ENCODE measurements at places on chromosomes 11 and 22.

GRCh38 chr11:8025816-8026215 lies 38.7 kb downstream of the EIF3F start:
- no peak for DNase-seq

DNA sequence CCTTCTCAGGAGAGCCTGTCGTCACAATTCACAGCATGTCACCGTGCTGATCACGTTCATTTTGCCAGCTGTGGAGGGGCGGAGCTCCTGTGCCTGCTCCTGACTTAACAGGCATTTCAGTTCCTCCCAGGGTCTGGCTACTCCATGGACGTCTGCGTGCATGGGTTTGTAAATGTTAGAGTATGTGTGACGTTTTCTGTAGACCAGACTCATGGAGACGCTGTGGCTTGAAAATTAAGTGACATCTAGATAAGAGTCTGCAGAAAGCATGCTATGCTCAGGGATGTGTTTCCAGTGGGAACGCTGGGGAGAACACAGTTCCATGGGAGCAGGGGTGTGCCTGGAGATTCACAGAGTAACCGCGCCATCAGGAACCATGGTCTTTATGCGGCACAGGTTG lies 804.0 kb downstream of the TBC1D22A start:
- no peak for DNase-seq

DNA sequence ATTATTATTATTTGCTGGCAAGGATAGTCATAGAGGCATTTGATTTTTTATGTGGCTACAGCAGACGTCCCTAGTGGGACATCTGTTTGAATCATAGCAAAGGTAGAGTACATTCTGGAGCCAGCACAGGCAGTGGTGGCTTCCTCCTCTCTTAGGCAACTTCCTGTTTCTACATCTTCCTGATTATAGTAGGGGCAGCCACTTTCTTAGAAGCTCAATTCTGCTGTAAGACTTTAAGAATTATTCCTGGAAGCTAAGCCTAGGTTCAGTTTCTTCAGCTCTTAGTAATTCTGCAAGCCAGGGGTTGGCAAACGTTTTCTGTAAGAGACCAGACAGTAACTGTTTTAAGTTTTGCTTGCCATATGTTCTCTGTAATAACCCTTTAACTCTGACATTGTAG lies 129.3 kb upstream of the TENM4 start:
- no peak for DNase-seq

DNA sequence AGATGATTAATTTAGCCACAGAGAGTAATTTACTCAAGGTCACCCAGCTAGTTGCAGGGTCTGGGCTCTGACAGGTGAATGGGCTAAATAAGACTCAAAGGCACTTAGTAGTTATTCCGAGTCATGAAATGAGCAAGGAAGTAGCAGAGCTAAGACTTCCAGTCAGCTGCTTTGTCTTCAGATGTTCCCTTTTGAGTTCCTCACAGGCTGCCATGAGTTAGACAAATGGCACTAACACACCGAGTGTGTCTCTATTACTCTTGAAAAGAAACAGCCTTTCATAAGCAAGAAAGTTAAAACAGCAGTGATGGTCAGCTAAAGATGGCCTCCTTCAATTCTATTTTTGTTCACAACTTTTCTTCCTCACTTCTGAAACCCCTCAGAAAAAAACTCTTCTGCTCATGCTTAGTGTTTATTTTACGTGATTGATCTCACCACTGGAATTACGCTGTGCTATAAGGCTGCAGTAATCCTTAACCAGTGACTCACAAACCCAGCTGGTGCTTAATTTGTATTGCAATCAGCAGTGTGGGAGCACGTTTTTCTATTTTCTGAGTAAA lies 389.1 kb downstream of the AASDHPPT start:
- no peak for DNase-seq

GRCh38 chr22:43388420-43388851 lies 23.4 kb upstream of the MPPED1 start:
- no peak for DNase-seq

DNA sequence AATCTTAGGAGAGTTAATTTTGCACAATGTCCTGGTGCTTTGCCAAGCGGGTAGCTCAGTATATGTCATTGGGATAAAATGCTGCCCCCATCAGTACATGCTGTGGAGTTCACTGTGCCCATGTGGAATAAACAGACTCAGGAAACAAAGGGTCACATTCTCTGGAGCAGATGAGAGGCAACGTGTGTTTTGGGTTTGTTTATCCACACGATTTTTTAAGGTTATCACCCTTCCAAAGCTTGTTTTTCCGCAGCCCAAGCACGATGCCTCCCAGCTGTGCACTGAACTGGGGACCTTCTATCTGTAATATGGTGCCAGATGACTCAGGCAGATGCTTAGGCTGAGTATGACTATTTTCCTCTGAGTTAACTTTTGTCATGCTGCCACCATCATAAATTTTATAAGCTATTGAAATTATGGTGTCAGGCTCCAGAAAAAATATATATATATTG lies 6.5 kb downstream of the OR4D6 start:
- DNase-seq = no peak

DNA sequence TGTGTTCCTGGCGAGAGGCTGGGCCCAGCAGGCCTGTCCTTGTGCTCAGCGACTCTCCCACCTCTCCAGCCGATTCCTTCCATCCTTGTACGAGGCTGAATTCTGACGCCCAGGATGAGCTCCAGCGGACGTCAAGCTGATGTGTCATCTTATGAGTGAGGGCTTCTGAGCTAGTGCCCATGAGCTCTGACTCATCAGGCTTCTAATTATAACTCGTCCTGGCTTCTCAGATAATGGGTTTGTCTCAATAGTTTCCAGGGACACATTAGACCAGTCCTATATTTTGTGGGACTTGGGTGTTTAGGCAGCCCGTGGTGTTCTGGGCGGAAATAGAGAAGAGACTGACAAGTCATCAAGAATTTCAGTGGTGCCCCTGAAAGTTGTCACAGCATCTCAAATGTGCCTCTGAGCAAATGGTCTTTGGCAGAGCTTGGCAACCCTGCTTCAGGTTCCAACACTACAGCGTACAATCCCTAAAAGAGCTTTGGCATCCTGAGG lies 108.2 kb upstream of the CD44 start:
- DNase-seq = no peak

DNA sequence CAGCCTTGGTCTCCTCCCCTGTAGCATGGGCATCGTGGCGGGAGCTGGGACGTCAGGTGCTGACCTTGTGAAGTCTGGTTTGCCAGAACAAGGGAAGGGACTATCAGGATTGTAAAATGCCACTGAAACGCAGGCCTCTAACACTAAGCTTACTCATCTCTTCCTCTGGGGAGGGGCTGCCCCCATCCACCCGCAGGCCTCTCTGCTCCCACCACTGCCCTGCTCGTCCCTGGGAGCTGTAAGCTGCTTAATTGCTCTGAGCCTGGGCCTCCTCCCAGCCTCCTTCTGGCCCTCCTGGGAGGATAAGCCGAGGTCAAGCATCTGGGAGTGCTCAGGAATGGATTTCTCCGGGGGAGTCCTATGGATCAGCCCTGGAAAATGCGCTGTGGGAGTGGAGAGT lies 8.4 kb downstream of the SHISAL1 start:
- no peak for DNase-seq

DNA sequence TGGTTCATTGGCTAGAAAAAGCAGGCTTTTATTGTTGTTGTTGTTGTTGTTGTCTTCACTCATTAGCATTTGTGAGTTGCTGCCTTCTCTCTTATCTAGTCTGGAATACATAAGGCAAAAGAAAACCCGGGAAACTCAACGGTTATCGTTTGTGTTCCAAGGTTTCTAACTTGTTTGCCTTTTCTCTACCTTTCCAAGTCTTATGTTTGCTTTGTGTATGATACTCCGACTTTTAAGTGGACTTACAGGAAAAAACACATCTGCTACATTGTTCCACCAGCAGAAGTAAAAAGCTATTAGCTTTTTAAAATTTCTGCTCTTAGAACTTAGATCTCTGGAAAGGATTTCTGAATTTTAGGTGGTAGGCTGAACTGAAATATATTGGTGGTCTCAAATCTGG lies 27.0 kb upstream of the HIKESHI start:
- no peak for DNase-seq

- DNase-seq = no peak
Measured at GRCh38 chr11:68798221-68798813, 43.4 kb downstream of the CPT1A start.

DNA sequence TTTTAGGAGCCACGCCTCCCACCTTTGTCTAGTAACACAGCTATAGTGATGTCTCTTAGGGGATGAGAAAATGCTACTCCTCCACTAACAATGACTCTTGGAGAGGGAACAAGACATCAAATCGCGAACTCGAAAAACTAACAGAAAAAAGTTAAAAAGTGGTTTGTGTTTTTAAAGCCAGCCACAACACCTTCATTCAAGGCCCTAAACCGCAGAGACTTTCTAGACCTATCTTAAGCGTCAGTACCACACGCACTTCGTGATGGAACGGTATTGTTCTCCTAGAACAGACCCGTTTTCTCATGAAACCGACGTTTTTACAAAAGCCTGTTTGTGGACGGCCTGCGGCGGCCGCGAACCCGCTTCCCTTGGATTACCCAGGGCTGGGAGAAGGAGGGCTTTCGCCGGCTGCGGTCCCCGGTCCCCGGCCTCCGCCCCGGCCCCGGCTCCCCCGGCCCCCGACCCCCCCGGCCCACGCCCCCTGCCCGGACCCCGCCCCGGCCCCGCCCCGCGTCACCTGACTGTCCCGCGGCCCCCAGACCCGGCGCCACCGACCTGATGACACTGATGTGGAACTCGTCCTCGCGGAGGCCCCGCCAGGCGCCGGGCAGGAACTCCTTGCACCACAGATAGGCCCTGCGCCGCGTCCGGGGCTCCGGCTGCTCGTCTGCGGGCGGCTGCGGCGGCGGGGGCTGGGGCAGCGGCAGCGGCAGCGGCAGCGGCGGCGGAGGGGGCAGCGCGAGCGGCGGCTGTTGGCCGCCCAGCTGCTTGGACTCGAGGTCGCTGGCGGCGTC lies 718 bp downstream of the CHKA start:
- no peak for DNase-seq

GRCh38 chr11:39190751-39191150 lies 2268.7 kb downstream of the LRRC4C start:
- no peak for DNase-seq

DNA sequence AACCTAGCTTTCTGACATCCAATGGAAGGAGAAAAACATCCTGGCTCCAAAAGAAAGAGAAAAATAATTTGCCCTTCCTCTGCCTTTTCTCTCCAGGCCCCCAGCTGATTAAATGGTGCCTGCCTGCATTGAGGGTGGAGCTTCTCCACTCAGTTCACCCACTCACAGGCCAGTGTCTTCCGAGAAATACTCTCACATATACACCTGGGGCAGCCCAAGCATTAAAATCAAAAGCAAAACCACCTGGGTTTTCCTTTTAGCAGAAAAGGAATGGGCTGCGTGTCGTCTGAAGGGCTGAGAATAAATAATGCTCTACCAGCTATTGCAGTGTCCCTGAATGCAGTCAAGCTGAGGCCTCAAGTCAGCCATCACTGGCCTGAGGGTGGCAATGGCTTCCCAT lies 1143.8 kb upstream of the TENM4 start:
- DNase-seq = no peak

DNA sequence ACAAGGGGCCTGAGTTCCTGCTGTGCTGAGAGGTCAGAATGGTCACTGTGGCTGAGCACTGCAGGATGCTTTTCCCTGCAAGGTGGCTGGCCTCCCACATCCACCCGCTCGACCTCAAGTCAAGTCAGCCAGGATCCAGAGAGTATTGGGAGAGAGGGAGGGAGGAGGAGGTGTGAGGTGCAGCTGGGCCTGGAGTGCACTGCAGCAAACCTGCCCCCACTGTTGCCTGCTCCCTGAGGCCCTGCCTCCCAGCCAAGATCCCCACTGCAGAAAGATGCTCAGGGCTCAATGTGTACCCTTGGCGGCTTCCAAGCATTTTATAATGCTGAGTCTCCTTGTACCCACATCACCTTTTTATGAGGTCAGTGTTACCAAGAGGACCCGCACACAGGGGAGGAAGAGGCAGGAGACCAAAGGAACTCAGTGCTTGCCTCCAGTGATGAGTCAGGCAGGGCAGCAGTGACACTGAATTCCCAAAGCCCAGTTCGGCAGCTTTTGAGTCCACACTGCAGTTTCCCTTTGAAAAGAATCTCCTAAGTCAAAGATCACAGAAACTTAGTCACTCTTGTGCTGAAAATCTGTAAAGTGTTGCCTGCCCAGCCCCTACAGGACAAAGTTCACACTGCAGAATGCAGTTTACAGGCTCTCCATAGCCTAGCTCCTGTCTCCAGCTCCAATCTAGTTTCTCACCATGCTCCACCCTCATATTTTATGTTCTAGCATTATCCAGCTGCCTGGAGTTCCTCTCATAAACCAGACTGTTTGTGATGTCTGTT lies 3.1 kb downstream of the ENDOD1 start:
- DNase-seq = no peak

GRCh38 chr11:48088682-48089050 lies 108.3 kb downstream of the PTPRJ start:
- DNase-seq = no peak

- no peak for DNase-seq
Measured at GRCh38 chr11:12207384-12208150, 97.2 kb downstream of the MICAL2 start.

Data from DMS 273 treated with DMSO at 0.1 percent for 48 hours (cell line).